ENCODE measurements at places on chromosomes 1 and 21. TPM values are rescaled to one million over a fixed set of nuclear protein-coding genes. Genes with fewer than 3 reads are reported as not detected.

CD1B gene
- not detected for total RNA-seq

TNFRSF8 gene
- total RNA-seq = 20.5 TPM

GJA9 gene
- not detected for total RNA-seq

PLA2G5 gene
- total RNA-seq = not detected

SPRR3 gene
- not detected for total RNA-seq

TNFRSF25 gene
- 19.5 TPM for total RNA-seq

CRNN gene
- not detected for total RNA-seq

CASZ1 gene
- total RNA-seq = 6.9 TPM

CNKSR1 gene
- 20.5 TPM for total RNA-seq

SLC44A5 gene
- 1.6 TPM for total RNA-seq

KLHDC9 gene
- 5.8 TPM for total RNA-seq

ATP1A2 gene
- 25.6 TPM for total RNA-seq

SH2D1B gene
- total RNA-seq = not detected

COL8A2 gene
- total RNA-seq = 3.3 TPM

OR2M4 gene
- total RNA-seq = not detected

ST6GALNAC5 gene
- total RNA-seq = 10.1 TPM

PGLYRP3 gene
- not detected for total RNA-seq

FCRL5 gene
- 0.70 TPM for total RNA-seq

GCSAML gene
- total RNA-seq = not detected

FBXO2 gene
- total RNA-seq = 68.2 TPM

CELA3A gene
- 9.6 TPM for total RNA-seq

OPN3 gene
- 15.2 TPM for total RNA-seq

OPRD1 gene
- total RNA-seq = 2.5 TPM

ZBTB40 gene
- 12.0 TPM for total RNA-seq

S100A5 gene
- total RNA-seq = not detected

IGSF9 gene
- 19.4 TPM for total RNA-seq

GRIK3 gene
- total RNA-seq = 5.5 TPM

IL10 gene
- not detected for total RNA-seq

CFHR4 gene
- 0.42 TPM for total RNA-seq

SASS6 gene
- total RNA-seq = 13.6 TPM

MAN1C1 gene
- total RNA-seq = 10.4 TPM

Measured in WTC11 (cell line).